Stimulated activated CD8-positive, alpha-beta memory T cell treated with anti-CD3 and anti-CD28 coated beads, Interleukin-4, amount 100 ng/mL, for 48 hours (primary cell): ENCODE measurements at places on chromosomes 4 and X.

DNA sequence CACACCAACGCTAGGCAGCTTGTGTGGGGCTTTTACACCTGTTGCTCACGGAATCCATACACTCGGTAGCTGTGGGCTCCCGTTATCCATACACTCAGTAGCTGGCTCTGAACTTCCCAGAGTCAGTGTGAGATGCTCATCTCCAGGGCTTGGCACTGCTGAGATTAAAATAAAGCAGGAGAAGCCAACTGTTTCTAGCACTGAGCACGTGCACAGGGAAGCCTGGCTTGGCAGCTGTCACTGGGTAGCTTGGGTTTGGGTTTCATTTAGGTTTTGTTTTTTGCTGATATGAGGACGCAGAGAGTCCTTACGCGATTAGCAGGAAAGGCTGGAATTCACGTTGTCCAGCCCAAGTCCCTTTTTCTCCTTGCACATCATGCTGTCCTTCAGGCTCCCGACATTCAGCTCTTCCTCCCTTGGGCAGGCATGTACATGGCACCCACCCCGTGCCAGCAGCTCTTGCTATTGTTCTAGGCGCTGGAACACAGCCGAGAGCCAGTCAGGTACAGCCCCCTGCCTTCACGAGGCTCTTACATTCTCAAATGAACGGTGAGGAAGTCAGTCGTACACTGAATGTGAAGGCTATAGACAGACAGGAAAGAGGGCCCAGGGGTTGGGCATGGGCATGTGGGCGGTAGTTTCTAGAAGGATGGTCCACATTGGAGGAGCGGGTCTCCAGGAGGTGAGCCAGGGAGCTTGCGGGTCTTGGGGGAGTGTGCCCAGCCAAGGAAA is 25.9 kb downstream of the NSG1 start:
- DNase-seq: no peak

- no peak for DNase-seq
Observed at GRCh38 chrX:15600049-15600448, 711 bp downstream of the ACE2 start.

DNA sequence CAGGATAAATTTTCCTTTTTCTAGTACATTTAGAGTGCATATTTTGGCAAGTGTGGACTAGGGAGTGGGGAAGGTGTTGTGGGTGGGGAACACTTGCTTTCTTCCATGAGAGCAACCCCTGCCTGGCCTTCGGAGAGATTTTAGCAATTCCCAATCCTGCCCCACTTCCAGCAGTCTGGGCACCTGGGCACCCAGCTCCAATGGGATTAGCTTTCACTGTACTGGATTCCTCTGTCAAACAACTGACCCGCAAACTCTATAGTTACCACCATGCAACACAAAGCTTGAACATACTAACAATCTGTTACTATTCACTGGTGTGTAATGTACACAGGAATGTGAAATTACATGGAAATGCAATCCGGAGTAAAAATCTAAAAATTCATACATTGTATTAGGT is 50.3 kb downstream of the SH3RF1 start:
- no peak for DNase-seq

GRCh38 chrX:13825178-13825762 is 8.4 kb upstream of the GPM6B start:
- no peak for DNase-seq

- no peak for DNase-seq
Observed at GRCh38 chrX:114344756-114345349, 239.0 kb upstream of the HTR2C start.

GRCh38 chr4:137950286-137950685 is 291.9 kb downstream of the SLC7A11 start:
- no peak for DNase-seq

DNA sequence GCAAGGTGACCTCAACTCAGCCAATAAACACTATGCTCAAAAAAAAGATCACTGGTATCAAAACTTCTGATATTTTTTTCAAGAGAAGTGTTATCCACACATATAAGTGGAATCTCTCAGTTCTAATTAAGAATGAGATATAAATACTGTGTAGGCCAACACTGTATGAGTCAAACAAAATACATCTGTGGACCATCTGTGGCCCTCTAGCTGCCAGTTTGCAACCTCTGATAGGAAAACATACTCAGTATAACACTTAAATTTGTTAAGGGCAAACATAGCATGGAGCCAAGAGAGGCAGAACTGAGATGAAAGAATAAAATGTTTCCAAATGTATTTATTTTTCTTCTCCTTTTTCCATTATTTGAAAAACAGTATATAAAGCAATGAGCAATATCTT is 377.3 kb downstream of the ARAP2 start:
- DNase-seq: no peak

DNA sequence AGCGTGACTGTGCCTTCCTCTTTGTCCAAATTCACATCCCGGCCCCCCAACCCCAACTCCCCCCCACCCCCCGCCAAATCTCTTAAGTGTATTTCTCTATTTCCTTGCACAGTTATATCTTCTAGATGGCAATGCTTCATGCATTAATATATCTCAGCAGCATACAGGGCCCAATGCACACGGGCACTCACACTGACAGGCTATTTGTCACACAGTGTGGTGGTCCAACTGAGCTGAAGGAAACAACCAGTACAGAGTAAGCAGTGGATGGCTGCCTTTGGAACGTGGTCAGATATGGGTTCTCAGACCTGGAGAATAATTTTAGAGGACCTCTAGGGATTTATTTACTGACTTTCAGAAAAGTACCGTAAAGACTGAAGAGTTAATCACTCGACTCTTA is 681 bp downstream of the EXOC1 start:
- DNase-seq: no peak

GRCh38 chr4:141427726-141428296 is 207.1 kb downstream of the ZNF330 start:
- no peak for DNase-seq

- DNase-seq: no peak
Observed at GRCh38 chr4:84977396-84977795, 10.9 kb upstream of the WDFY3 start.

- DNase-seq: no peak
Observed at GRCh38 chr4:151142758-151143157, 43.3 kb downstream of the RPS3A start.

DNA sequence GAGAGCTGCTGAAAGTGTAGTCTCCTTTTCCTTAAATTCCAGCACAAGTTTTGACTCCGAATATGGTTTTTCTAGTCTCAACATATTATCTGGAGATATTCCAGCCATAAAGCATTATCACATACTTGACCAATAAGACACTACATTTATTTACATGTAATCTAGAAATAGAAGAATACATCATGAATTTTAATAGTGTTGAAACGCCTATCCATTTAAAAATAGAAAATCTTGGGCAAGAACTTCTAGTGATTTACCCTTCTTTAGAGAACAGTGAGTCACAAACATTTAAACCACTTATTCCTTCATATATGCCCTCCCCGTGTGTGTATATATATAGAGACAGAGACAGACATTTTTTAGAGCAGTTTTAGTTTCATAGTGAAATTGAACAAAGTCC is 161.5 kb downstream of the SOWAHB start:
- no peak for DNase-seq

GRCh38 chrX:136761421-136761820 is 19.3 kb downstream of the ARHGEF6 start:
- no peak for DNase-seq

- DNase-seq: no peak
Observed at GRCh38 chr4:10272511-10272910, 155.9 kb upstream of the WDR1 start.

- DNase-seq: no peak
Observed at GRCh38 chr4:67581208-67581857, 22.8 kb downstream of the STAP1 start.

DNA sequence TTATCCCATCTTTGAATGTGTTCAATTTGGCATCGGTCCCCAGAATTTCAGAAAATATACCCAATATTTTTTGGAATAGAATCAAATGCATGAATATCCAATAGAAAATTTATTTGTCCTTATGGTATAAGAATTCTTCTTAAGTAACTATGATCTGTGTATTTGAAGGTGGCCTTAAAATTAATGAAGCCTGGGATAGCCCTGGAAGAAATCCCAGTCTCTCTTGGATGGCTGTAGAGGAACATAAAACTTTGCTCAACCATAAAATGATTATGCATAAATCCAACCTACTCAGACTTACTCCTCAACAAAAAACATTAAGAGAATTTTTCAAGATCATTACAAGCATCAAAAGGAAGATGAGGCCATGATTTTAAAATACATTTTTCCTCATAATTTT is 269.4 kb upstream of the SMIM31 start:
- no peak for DNase-seq

- no peak for DNase-seq
Observed at GRCh38 chrX:34631479-34632220, 25.4 kb downstream of the TMEM47 start.

DNA sequence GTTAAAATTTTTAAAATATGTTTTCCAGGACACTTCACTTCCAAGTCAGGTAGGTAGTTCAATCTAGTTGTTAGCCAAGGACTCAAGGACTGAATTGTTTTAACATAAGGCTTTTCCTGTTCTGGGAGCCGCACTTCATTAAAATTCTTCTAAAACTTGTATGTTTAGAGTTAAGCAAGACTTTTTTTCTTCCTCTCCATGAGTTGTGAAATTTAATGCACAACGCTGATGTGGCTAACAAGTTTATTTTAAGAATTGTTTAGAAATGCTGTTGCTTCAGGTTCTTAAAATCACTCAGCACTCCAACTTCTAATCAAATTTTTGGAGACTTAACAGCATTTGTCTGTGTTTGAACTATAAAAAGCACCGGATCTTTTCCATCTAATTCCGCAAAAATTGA is 49.7 kb downstream of the XIAP start:
- DNase-seq: no peak

DNA sequence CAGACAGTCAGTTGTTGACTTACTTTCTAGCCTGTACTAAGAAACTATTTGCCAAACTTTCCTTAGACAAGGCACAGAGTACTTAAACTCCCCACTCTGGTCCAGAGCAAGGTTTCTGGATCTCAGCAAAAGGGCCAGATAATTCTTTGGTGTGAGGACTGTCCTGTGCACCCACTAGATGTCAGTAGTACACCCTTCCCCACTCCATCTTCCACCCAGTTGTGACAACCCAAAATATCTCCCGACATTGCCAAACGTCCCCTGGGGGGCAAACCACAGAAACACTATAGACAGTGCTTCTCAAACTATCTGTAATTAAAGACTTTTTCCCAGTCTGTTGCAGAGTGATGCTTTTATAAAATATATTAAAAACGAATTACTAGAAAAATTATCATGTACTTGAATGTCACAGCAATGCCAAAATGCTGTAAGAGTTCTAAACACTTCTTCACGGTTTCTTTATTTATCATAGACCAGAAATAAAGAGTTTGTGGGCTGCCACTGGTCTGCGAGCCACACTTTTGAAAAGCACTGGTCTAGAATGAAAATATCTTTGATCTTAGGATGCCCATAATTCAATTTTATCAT is 203.5 kb downstream of the PRDM5 start:
- DNase-seq: peak; percentile 27

GRCh38 chrX:116449156-116449555 is 12.8 kb downstream of the SLC6A14 start:
- DNase-seq: no peak

- DNase-seq: no peak
Observed at GRCh38 chrX:68059469-68059868, 373.8 kb downstream of the OPHN1 start.

GRCh38 chr4:150436598-150437370 is 145.2 kb upstream of the MAB21L2 start:
- no peak for DNase-seq

DNA sequence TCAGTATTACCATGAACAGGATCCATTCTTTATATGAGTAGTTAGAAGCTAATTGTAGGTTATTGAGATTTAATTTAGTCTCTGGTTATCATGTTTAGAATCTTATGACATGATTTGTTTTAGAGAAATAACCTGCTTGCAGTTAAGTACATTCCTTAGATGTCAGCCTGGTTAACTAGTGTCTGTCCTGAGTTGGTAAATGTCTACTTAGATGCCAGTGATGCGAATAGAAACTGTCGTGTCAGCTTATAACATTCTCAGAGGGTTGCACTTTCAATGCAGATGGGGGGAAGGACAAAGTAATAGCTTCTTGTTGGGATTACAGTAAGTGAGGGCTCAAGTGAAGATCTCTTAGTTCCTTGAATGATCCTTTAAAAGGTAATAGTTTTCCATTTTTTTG is 227.8 kb upstream of the SPRY1 start:
- no peak for DNase-seq

DNA sequence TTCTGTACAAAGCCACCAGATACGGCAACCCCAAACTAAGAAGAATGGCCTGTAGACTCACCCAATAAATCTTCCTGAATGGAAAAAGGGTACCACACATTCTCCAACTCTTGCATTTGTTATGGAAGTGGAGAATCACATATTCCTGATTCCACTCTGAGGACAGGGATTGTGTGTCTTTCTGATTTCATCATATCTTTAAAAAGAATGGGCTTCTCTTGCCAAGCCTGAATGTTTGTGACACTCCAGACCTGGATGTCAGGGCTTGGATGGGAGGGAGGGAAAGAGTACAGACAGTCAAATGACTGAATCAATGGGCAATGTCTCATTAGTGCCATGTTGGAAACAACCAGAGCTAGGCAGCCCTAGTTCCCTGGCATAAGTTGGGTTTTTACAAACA is 77.4 kb downstream of the PLAC1 start:
- no peak for DNase-seq

DNA sequence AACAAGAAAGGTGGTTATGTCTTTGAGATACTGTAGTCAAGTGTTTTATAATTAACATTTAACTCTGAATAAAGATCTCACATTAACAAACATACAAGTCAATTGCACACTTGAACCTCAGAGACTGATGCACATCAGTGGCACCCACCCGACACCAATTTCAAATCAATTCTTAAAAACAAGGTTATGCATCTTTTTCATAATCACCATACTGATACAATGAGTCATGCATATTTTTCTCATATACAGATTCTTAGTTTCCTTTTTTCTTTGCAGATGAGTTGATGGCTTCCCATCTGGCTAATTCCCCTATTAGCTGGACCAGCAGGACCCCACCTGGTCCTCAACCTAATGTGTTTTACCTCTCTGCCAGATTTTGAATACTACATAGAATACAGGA is 136.2 kb upstream of the RPL34 start:
- DNase-seq: no peak

- DNase-seq: no peak
Observed at GRCh38 chrX:119549327-119550016, 15.7 kb downstream of the STEEP1 start.

DNA sequence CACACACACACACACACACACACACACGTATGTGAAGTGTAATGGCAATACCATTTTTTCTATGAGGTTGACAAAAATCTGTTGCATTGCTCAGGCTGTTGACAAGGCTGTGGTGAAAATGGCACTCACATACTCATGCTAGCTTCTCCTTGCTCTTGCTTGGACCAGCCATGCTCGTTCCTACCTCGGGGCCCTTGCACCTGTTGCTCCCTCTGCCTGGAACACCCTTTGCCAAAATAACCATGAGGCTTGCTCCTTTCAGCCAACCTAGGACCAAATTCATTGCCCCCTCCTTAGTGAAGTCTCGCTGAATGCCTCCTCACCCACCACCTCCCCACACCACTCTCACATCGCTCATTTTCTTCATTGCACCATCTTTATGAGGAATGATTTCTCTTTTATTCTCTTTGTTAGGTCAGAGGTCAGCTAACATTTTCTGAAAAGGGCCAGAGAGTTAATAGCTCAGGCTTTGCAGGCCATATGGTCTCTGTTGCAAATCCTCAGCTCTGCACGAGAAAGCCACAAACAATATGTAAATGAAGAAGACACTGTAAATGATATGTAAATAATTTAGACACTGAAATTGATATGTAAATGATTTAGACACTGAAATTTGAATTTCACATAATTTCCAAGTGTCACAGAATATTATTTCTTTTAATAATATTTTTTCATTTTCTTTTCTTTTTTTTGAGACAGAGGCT is 13.3 kb downstream of the SLC38A5 start:
- DNase-seq: no peak
